Stimulated activated CD8-positive, alpha-beta memory T cell treated with anti-CD3 and anti-CD28 coated beads, Interleukin-4, amount 100 ng/mL, for 1 hour (primary cell): ENCODE measurements at places on chromosomes 5 and 9.

GRCh38 chr5:172902497-172903472 is 56.4 kb upstream of the RPL26L1 start:
- DNase-seq: no peak

DNA sequence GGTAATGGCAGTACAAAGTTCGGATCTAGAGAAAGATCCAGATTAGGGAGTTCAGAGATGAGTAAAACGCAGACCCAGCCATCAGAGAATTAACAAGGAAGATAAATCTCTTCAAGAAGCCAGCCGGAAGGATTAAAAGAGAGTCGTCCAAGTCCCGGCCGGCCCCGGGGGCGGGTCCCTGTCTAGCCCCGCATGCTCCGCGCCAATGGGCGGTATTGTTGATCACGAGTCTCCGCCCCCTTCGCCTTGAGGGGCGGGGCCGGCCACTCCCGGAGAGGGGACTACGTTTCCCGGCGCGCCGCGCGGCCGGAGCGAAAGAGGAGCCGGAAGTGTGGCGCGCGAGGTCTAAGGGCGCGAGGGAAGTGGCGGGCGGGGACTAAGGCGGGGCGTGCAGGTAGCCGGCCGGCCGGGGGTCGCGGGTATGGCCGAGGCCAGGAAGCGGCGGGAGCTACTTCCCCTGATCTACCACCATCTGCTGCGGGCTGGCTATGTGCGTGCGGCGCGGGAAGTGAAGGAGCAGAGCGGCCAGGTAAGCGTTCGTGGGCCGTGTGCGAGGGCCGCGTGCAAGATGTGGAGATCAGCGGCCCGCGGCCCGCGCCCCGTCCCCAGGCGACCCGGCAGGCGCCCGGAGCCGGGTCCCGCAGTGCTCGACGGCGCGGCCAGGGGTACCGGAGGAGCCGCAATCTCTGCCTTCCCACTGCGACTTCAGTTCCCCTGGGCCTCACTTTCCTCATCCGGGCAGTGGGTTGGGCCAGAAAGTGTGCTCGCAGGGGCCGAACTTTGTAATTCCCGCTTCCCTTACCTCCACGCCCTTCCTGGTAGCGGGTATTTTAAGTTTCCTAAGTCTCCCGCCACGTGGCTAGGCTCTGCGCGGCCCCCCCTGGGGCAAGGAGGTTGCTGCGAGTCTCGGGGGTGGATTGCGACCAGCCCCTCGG is at the start of gene TCOF1:
TSS of gene TCOF1 (plus strand) at position 372 of the 935 bp plus-strand sequence. CDS start at position 422, 50 bp downstream.
- peak; percentile 93 for DNase-seq

DNA sequence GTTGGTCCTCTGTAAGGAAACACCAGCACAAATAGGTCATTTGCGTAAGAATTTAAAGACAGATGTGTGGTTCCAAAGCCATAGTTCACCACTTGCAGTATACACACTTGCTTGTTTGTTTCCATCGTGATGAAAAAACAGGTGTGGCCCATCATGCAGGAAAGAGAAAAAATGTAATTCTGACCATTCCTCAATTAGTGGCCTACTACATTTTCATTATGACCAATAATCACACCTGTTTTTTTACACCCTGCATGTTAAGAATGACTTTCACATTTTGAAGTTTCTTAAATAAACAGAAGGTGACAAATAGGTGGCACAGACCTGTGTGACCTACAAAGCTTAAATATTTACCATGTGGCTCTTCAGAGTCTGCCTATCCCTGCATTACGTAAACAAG is 2.2 kb upstream of the ICE1 start:
- DNase-seq: no peak

DNA sequence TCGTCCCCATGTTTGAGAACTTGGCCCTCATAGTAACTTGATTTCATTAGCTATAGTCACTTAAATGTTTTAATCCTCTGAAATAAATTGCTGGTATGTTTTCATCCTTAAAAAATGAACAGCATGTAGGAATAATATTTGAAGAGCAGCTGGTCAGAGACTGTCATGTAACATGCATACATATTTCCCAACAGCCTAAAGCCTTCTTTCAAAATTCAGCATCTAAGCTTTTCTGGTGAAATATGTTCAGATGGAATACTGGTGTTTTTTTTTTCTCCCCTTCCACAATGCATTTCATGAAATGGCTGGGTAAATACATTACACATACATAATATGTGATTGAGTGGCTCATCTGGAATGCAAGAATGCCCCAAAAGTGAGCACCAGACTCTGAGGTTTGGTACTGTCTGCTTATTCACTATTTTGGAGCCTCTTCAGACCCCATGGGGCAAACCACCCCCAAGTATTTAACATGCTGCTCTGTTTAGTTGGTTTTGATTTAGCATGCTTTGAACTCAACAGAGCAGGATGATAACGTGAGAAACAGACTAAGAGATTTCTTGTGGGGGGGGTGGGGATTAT is 94.0 kb downstream of the SMARCA2 start:
- no peak for DNase-seq

DNA sequence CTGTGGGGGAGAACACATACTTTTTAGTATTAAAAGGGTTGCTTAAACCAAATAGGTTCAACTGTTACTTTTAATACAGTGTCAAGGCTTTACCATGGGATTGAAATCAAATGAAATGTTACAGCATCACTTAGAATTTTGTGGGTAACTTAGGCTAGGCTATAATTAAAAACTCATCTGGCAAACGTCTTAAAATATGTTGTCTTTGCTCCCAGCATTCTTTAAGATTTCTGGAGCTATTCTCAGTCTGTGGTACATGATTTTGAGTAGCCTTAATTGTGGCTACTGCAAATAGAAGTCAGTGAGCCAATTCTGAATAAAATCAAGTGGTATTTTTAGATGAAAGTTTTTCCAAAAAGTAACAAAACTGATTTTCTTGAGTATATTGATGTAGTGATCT is 30.7 kb downstream of the UHRF2 start:
- DNase-seq: no peak

GRCh38 chr9:121278477-121279261 is 10.7 kb downstream of the GSN start:
- DNase-seq: no peak

GRCh38 chr5:88049737-88050136 is 218.9 kb downstream of the TMEM161B start:
- DNase-seq: no peak
